Spinal cord (tissue), 10 donors: ENCODE measurements at places on chromosomes 6 and 20.

DNA sequence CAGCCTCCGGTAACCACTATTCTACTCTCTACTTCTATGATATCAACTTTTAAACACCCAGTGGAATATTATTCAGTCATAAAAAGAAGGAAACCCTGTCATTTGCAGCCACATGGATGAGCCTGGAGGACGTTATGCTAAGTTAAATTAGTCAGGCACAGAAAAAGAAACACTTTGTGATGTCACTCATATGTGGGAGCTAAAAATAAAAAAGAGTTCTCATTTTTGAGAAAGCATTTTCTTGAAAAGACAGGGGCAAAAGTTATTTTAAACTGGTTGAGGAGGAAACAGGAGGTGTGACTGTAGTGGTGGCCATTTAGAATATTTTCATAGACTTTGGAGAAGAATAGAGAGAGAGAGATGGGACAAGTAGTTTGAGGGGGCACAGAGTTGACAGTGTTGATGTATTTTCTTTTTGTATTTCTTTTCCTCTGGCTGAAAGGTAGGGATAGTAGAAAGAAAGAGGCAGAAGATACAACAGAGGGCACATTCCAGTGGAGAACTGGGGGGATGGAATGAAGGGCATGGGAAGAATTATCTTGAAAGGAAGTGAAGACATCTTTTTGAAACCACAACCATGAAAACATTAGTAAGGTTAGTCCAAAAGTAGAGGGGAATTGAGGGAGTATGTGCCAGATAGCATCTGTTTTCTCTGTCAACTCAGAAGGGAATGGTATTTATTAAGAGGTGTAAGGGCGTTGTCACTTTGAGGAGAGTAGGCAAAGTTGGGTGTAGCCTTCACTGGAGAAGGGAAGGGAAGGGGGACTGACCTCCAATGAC is 181.3 kb upstream of the GMDS start:
- DNase-seq = no peak

DNA sequence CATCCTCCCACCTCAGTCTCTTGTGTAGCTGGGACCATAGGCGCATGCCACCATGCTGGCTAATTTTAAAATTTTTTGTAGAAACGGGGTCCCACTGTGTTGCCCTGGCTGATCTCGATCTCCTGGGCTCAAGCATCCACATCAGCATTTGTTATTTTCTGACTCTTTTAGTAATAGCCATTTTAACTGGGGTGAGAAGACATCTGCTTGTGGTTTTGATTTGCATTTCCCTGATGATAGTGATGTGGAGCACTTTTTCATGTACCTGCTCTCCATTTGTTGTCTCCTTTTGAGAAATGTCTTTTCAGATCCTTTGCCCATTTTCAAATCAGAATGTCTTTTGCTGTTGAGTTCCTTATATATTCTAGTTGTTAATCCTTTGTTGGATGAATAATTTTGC is 22.2 kb upstream of the TULP4 start:
- DNase-seq = no peak

DNA sequence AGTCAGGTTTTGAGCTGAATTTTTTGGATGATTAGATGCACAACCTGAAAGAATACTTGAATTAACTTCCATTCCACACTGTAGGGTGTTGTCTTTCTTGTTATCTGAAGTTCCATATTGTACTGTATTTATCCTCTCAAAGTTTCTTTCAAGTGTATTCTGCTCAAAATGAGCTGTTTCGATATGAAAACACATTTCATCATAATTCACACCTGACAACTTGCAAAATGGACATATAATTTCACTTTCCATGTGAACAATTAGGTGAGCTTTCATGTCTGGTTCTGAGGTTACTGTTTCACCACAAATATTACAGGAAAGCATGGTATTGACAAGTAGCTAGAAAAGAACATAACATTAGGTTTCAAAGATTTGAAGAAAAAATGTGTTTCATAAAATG is 1.7 kb downstream of the ZUP1 start:
- DNase-seq = no peak

DNA sequence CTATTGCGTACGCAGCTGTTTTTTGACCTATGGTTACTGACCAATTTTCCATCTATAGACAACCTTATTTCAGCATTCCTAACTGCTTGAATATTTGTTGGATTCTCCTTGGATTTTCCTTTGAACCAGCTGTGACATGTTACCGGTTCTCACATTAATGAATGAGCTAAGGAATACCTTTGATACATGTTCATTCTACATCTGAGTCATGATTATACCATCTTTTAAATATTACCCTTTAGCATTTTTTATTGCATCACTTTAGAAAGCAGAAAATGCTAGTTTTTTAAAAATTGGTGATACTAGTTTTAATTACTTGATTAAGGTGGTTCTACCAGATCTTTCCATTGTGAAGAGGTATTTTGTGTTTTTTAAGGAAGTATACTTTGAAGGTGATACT is 1.9 kb upstream of the IGF2R start:
- no peak for DNase-seq

- no peak for DNase-seq
These were observed 1955.7 kb upstream of the DEFB115 start for GRCh38 chr20:29301624-29302259.

DNA sequence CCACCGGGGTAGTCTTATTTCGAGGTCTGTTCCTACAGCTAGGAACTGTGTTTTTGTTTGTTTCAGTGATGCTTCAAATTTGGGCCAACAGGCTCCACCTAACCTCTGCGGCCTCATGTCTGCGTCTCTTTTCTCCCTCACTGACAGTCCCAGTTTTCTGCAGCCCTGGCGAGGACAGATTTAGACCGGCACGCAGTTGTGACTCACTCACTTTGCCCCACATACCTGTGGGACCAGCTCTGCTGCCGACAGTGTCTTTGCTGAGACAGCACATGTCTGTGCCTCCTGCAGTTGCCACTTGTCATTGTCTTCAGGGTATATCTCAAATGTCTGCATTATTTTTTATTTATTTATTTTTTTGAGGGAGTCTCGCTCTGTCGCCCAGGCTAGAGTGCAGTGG is 29.2 kb downstream of the OSBPL2 start:
- DNase-seq = no peak
